Breast epithelium (tissue), 4 donors: ENCODE measurements at places on chromosomes 1 and 21.

GRCh38 chr1:199122532-199123311 is 483.9 kb downstream of the PTPRC start:
- no peaks in the 10 kb centered on the region for H3K4me1 ChIP-seq
- DNase-seq, result no peak
- no peak overlapping the region for H3K27ac ChIP-seq
- H3K36me3 ChIP-seq, result no peaks in the 10 kb centered on the region
- H3K4me3 ChIP-seq, result no peak overlapping the region
- H3K27me3 ChIP-seq, result no peaks in the 10 kb centered on the region

DNA sequence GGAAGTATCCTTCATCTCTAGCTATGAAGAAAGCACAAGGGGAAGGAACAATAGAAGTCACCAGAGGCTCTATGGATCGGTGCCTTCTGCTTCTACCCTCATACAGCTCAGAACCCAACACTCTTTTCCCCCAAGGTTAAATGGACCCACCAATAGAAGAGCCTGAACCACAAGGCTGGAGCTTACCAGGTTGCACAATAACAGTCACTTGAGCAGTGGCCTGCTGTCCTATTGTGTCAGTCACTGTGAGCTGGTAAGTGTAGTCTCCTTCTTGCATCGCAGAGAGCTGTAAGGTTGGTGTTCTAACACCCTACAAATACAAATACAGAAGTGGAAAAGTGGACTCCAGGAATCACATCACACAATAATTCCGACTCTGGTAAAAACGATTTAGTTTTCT is 103.0 kb downstream of the KIAA0319L start:
- no peaks in the 10 kb centered on the region for H3K27me3 ChIP-seq
- peaks cover 20% of the 10 kb centered on the region for H3K4me1 ChIP-seq
- no peaks in the 10 kb centered on the region for H3K36me3 ChIP-seq

- H3K27ac ChIP-seq, result no peak overlapping the region
- no peak for DNase-seq
- no peaks in the 10 kb centered on the region for H3K4me1 ChIP-seq
- no peak overlapping the region for H3K4me3 ChIP-seq
Observed at GRCh38 chr21:18518054-18518481, 114.5 kb upstream of the TMPRSS15 start.

DNA sequence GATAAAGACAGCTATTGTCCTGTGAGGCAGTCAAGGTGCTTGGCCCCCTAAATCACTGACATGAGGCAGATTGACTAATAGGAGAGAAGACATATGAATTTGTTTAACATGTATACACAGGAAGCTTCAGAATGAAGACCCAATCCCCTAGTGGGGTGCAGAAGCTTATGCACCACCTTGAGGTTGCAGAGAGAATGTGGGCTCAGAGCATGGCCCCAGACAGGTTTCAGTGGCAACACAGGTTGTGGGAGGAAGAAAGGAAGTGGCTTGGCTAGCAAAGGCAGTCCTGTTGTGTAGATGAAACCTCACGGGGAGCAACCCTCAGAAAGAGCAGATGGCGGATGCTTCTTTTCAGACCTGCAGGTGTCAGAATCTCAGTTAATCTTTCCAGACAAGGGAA is 37.0 kb upstream of the PARP1 start:
- no peak for DNase-seq
- no peak overlapping the region for H3K27ac ChIP-seq
- no peak overlapping the region for H3K4me3 ChIP-seq
- H3K36me3 ChIP-seq, result no peaks in the 10 kb centered on the region

- H3K27me3 ChIP-seq, result no peaks in the 10 kb centered on the region
- H3K4me3 ChIP-seq, result no peak overlapping the region
- no peaks in the 10 kb centered on the region for H3K4me1 ChIP-seq
- DNase-seq, result no peak
Observed at GRCh38 chr1:94349853-94350252, 68.3 kb upstream of the ABCD3 start.
